Amniotic epithelial cell (primary cell): ENCODE measurements at places on chromosomes 12 and 14.

DNA sequence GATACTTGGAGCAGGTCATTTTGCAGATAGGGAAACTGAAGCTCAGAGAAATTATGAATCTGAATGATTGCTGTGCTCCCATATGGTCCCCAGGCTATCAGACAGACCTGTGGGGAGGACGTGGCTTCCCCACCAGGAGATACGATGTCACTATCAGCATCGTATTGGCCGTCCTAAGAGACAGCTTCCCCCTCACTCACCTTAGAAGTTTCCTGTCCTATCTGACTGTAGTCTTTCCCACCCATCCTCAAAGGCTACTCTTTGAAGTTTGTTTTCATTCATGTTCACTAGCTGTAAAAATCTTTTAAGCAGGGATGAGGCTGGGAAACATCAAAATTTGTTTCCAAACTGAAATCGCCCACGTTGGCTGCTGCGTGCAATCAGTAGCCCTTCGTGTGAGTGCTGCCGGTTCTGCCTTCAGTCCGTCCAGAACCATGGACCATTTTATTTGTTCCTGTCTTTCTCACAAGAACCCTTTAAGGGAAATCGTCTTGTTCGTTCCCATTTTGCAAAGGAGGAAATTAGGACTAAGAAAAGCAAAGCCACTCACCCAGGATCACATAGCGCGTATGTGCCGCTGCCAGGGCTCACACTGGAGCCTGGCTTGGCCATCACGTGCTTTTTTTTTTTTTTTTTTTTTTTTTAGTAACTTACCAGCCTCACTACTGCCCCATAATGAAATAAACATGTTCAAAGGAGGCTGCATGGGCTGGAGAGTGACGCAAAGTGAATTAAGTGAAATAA, 1.0 kb upstream of the KDM2B start:
- DNase-seq = peak; percentile 9

DNA sequence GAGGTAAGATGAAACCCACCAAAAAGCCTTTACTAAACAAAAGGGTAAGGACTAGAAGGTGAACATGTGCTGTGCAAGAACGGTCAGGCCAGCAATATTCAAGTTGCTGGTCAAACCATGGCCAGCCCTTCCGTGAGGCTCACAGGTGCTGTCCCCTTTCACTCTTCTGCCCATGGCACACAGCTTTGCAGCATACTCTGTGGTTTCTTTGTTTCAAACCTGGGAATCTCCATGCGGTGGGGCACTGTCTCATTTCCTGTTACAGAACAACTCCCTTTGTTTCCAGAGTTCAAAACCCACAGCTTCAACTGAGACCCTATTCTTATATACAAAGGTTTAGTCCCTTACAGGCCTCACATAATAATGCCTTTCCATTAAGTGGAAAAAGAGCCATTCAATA, 1.7 kb upstream of the OVCH1 start:
- DNase-seq = no peak

GRCh38 chr12:21509768-21510167, 8.2 kb downstream of the GOLT1B start:
- DNase-seq = no peak

- DNase-seq = peak; percentile 19
Observed at GRCh38 chr14:38255673-38256532, at the start of gene CLEC14A. Gene CLEC14A, minus strand, starts transcription at chr14:38256093. Its CDS starts 71 bp downstream, at chr14:38256022.

DNA sequence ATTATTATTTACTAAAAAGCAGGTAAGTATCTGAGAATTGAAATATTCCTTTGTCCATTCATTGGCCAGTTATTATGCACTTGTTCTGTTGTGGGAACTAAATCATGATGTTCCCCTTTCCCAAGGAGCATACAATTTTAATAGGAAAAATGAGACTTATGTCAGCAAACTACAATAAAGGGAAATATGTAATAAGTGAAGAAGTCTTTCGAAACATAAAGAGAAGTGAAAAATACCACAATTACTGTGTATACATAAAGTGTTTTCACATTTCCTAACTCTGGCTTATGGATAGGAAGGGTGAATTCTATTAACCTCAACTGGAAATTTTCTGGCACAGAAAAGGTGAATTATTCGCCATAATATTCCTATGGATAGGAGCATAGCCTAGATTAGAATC, 78.4 kb upstream of the DNM1L start:
- no peak for DNase-seq

DNA sequence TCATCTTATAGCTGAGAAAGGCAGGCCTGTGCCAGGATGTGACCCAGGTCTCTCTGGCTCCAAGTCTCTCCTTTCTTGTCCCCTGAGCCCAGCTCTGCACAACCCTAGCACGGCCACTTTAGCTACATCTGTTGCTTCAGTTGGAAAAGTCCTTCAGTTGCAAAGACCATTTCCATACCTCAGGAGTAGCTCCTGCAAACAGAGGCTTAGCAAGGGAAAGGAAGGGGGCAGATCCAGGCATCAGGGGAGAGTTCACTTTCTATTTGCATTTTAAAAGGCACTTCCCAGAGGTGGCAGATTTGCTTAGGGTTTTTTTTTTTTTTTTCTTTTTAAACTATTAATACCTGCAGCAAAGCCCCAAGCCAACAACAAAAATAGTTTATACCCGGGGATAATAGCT, 3.0 kb upstream of the PITPNM2 start:
- no peak for DNase-seq

DNA sequence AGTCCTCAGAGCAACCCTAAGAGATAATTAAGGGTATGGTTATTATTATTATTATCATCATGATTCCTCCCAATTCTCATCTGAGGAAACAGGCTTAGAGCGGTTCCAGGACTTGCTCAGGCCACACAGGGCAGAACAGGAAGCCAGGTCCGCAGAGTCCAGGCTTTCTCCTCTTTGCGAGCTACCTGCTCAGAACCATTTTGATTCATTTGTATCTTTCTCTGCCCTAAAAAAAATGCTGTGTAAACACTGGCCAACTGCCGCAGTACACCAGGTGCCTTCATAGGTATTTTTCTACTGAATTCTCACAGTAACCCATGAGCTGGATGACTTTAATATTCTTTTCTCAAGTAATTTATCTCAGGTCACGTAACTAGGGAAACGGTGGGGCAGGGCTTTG, 45.3 kb downstream of the ST8SIA1 start:
- no peak for DNase-seq

GRCh38 chr12:26271889-26272492, 76.6 kb downstream of the SSPN start:
- DNase-seq = peak; percentile 94

GRCh38 chr14:31536201-31536960, 24.8 kb upstream of the NUBPL start:
- no peak for DNase-seq

DNA sequence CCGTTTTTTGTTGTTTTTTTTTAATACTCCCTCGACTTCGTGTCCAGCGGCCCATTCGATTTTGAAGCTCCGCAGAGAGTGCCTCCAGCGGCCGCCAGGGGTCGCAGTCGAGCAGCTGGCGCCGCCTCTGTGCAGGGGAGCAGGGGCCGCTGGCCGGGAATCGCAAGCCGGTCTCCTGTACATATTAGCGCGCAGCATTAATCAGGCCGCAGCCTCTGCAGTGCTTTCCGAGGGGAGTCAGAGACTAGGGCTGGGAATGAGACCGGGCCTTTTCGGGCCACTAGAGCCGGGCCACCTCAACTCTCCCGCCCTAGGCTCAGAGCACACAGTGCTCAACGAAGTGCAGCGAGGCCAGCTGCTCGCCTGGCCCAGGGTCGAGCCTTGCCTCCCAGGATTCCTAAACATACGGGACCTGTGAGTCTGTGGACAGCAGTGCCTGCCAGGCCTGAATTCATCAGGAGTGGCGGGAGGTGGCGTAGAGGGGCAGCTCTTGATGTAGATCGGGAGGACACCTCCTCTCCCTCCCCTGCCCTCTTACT, 81.8 kb downstream of the EMP1 start:
- DNase-seq = peak; percentile 45

- no peak for DNase-seq
Observed at GRCh38 chr14:94163796-94164195, 10.3 kb upstream of the PPP4R4 start.

DNA sequence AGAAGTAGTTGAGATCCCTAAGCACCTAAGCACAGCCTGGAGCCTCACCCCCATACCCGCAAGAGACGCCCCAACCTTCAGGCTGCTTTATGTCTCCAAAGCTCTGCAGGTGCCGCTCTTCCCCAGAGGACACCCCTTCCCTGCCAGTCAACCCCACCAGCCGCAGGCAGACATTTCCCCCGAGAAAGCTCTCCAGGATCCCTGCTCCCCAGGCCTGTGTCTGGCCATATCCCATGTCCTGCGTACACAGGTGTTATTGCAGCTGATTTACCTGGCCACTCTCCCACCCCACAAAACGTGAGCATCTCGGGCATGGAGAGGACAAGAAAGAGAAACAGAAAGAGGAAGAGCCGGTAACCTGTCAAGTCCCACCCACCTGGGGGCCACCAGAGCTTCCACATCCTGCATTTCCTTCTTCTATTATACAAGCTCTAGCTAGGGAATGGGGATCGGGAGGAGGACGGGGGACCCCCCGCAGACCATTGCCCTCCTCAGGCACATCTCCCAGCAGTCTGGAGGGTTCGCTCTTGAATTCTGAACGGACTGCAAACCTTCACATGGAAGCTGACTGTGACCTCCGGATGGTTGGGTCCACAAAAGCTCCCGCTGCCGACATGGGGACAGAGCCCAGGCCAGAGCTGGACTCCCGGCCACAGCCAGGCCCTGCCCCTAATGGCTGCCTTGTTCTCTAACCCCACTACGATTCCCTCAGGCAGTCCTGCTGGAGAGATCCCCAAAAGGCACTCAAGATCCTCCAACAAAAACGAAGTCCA, 17.6 kb downstream of the CCDC88C start:
- DNase-seq = no peak

- DNase-seq = no peak
Observed at GRCh38 chr12:27672643-27673042, 23.6 kb upstream of the REP15 start.

DNA sequence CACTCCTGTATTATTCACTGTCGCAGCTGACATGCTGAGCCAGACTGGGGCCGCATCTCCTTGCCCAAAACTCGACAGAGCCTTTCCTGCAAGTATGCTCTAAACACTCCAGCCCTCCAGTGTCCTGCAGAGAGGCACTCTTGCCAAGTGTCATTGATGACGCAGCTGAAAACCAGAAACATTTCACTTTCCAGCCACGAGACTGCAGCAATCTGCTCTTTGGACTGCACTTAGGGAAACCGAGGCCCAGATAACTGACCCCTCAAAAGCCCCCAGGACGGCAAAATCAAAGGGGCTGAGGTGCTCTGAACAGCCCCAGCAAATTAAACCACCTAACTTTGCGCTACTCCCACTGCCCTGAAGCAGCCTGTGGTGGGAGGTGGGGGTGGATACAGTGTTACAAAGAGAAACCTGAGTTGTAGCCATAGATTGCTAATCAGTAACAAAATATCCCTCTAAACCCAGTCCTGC, 2.6 kb downstream of the CCDC85C start:
- no peak for DNase-seq

- no peak for DNase-seq
Observed at GRCh38 chr14:101242442-101243385, 318.6 kb upstream of the DIO3 start.

DNA sequence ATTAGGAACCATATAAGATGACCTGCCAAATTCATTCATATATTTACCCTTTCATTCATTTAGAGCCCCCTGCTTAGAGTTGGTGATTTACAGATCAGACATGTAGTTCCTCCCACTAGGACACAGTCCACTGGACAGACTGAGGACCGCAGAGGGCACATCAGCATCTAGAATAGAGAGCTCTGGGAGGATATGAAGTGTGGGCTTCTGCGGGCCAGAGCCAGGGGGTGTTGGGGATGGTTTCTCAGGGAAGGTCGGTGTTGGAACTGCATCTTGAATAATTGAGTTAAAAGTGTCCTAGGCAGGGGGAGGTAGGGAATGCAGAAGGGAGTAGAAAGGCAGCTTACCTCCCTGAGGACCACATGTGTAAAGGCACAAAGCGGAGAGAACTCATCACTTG, 42.9 kb downstream of the KLC1 start:
- DNase-seq = no peak

DNA sequence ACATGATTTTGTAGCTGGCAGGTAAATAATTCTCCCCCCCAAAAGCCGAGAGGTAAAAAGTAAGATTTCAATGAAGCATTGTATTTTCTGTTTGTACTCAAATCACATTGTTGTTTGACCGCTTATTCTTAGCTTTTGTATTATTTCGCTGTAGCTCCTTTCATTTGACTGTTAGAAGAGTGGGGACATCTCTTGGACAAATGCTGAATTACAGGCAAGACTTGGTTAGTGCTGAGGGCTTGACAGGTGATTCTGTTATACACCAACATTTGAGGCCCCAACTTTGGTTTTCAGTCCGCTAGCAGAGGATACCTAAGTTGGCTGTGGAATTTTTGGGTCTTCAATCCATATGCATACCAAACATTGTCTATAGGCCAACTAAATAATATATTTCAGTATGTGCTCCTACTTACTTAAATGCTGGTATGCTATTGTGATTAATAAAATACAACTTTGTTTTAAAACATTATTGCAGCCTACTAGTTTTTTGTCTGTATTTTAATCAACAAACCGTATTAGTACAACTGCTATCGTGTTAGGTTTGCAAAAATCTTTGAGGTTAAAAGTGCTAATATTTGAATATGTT, 102.2 kb downstream of the ERC1 start:
- DNase-seq = peak; percentile 68

DNA sequence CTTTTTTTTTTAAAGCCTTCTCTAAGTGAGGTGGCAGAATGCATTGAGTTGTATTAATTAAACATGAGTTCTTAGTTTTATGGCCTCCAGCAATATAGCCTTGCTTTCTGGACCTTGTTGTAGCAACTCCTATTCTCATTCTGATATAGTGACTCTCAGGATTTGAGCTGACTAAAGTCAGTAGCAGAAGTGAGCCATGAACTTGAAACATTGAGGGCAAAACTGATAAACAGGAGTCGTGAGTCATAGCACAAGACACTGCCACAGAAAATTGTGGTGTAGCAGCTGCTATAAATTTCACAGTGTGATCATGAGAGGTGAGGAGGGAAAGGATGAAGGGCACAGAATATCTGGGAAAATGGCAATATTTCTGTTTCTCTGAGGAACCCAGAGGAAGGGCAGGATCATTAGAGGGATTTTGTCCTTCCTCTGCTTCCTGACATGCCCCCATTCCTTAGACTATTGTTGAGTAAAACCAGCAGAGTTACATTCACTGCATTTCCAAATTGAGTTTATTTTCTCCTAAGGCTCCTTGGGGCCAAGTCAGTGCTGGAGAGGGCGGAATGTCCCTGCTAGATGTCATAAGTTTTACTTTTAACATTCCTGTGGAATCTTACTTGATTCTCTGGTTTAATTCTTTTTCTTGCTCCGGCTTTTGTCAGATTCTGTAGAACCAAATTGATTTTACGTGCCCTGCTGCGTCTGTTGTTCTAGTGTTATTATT, 7.5 kb downstream of the KLRG1 start:
- peak; percentile 60 for DNase-seq

GRCh38 chr14:103716091-103716801, 636 bp downstream of the ZFYVE21 start:
- DNase-seq = no peak

- no peak for DNase-seq
Observed at GRCh38 chr12:122032580-122032979, 10.9 kb downstream of the BCL7A start.

DNA sequence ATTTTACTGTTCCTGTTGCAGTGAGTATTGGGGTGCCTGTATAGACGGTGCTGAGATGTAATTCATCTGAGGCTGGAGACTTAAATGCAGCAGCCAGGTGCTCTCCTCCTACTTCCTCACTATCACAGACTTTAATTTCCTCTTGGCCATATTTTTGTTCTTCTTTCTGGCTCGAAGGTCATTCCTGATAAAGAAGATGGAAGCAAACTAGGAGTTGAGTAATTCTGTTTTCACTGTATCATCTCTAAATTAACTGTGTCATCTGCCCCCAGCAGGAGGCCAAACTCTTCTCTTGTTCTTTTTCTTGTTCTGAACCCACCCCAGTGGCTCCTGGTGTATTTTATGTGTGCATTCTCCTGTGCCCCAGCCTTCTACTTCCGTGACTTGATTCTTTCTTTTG, 141.7 kb upstream of the ARHGAP5 start:
- DNase-seq = peak; percentile 63
